ENCODE measurements at places on chromosomes 3 and 15. TPM values are rescaled to one million over a fixed set of nuclear protein-coding genes. Genes with fewer than 3 reads are reported as not detected.
A peak's percentile ranks its signal among the peaks of the same experiment; 100 is the strongest.

SPATA12 gene
- 0.05 TPM for total RNA-seq

UTS2B gene
- 0.09 TPM for total RNA-seq

CFAP20DC gene
- 1.6 TPM for total RNA-seq

KPNA4 gene
- total RNA-seq = 26.0 TPM

GRK7 gene
- total RNA-seq = not detected

PLSCR2 gene
- total RNA-seq = 0.28 TPM

RBP2 gene
- 0.09 TPM for total RNA-seq

SLC28A2 gene
- total RNA-seq = not detected

DNA sequence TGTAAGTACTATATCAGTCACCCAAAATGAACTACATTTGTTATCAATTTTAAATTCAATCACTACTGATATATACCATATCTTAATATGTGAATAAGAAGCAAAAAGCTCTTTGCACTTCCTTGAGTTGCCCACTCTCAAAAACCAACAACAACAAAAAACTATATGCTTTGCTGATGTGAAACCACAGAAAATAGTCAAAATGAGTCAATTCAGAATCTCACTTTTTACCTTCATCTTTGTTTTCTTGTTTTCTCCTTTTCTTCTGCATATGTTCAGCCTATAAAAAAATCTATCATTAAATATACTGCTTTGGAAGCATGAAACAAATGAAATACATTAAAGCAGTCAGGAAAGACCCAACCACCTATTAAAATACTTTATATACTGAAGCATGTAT, 80.7 kb downstream of the UBR1 start:
- H3K4me3 ChIP-seq = no peak overlapping the region
- H3K36me3 ChIP-seq = peaks cover 54% of the 10 kb centered on the region
- no peaks in the 10 kb centered on the region for H3K27me3 ChIP-seq
- DNase-seq = no peak

DNA sequence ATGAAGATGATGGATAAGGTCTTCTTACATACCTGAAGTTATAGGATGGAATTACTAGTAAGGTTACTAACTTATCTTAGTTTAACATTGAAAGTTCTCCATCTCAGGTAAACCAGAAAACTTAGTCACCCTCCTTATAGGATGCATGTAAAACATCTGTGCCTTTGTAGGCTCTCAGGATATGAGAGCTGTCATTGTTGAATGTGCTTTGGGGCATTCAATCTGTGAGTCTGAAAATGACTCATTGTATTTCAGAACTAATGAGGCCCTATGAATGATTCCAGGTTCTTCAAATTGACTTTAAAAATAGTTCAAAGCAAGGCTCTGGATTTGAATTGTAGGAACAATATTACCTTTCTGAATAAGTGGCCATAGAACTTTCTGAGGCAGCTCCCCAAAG, 237.7 kb upstream of the AZI2 start:
- H3K27me3 ChIP-seq = no peaks in the 10 kb centered on the region
- H3K27ac ChIP-seq = no peak overlapping the region
- H3K4me3 ChIP-seq = no peak overlapping the region
- no peaks in the 10 kb centered on the region for H3K36me3 ChIP-seq

GRCh38 chr3:12879191-12879815, 37.9 kb upstream of the RPL32 start:
- no peak overlapping the region for H3K27ac ChIP-seq
- peaks cover 22% of the 10 kb centered on the region for H3K27me3 ChIP-seq
- H3K4me3 ChIP-seq = no peak overlapping the region
- H3K4me1 ChIP-seq = no peaks in the 10 kb centered on the region
- no peaks in the 10 kb centered on the region for H3K36me3 ChIP-seq

- no peaks in the 10 kb centered on the region for H3K36me3 ChIP-seq
- DNase-seq = no peak
- no peaks in the 10 kb centered on the region for H3K27me3 ChIP-seq
- no peak overlapping the region for H3K27ac ChIP-seq
- H3K4me1 ChIP-seq = no peaks in the 10 kb centered on the region
- no peak overlapping the region for H3K4me3 ChIP-seq
Observed at GRCh38 chr3:192482391-192482790, 244.9 kb downstream of the FGF12 start.

GRCh38 chr3:138578961-138579574, 15.0 kb downstream of the CEP70 start:
- H3K27me3 ChIP-seq = no peaks in the 10 kb centered on the region
- no peak overlapping the region for H3K27ac ChIP-seq
- peak; percentile 23 for DNase-seq
- peaks cover 7% of the 10 kb centered on the region for H3K36me3 ChIP-seq
- H3K4me1 ChIP-seq = peaks cover 20% of the 10 kb centered on the region

- H3K36me3 ChIP-seq = peaks cover 39% of the 10 kb centered on the region
- no peak overlapping the region for H3K4me3 ChIP-seq
- DNase-seq = no peak
- H3K4me1 ChIP-seq = peaks cover 33% of the 10 kb centered on the region
Observed at GRCh38 chr3:52831500-52832301, 1.2 kb upstream of the ITIH4 start.

- no peak for DNase-seq
- peaks cover 6% of the 10 kb centered on the region for H3K4me1 ChIP-seq
- no peaks in the 10 kb centered on the region for H3K36me3 ChIP-seq
Observed at GRCh38 chr3:134251731-134252391, 1.2 kb upstream of the RYK start.

DNA sequence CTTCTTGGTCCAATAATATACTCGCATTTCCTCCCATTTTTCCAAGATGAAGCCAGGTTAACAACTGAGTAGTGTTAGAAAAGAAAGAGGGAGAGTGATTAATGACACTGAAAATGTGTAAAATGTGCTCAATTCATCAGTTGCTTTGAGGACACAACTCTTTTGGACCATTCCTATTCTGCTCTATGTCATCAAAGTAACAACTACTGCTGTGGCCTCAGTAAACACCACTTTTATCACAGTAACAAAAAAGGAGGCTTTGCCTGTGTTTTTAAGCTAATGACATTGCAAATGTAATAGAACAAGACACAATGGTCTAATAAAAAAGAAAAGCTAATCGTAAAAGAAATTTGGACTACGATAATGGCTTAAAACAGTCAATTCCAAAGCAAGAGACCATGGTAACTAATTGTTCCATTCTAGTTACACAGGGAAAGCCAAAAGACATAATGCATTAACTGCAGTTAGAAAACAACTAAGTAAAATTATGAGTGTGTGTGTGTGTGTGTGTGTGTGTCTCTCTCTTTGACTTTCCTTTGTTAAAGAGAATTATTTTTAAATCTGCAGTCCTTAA, 221.1 kb downstream of the MAGI1 start:
- no peaks in the 10 kb centered on the region for H3K27me3 ChIP-seq
- no peaks in the 10 kb centered on the region for H3K4me1 ChIP-seq
- H3K36me3 ChIP-seq = no peaks in the 10 kb centered on the region
- H3K27ac ChIP-seq = no peak overlapping the region

DNA sequence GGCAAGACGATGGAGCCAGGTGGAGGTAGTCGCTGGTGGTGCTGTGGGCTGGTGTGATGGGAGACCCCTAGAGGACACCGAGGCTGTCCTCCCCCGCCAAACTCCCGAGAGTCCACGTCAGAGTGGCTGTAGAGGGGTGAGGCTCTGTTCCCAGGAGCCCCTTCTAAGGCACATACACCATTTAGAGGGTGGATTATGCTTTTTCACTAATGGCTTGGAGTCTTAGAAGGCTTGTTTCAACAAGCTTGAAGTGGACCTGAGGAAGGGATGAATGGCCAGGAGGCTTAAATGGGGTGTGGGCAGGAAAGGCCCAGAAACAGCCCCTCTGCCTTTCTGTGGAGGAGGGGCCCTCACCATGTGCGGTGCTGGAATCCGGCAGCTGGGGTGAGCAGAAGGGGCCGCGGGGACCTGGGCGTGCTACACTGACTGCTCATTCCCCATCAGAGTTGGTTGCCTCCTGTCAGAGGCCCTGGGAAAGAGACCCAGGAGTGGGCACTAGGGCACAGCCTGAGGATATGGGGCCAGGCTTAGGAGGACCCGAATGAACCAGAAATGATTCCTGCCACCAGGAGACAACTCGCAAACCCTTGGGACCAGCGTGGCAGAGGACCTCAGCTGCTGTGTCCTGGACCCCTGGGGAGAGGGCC, 66.2 kb downstream of the FEM1B start:
- H3K4me1 ChIP-seq = no peaks in the 10 kb centered on the region
- no peaks in the 10 kb centered on the region for H3K36me3 ChIP-seq
- H3K27me3 ChIP-seq = no peaks in the 10 kb centered on the region
- no peak overlapping the region for H3K27ac ChIP-seq
- DNase-seq = no peak

- no peak overlapping the region for H3K27ac ChIP-seq
- no peak overlapping the region for H3K4me3 ChIP-seq
- no peaks in the 10 kb centered on the region for H3K27me3 ChIP-seq
- DNase-seq = no peak
- no peaks in the 10 kb centered on the region for H3K36me3 ChIP-seq
Observed at GRCh38 chr3:141511361-141511760, 24.5 kb downstream of the RASA2 start.

DNA sequence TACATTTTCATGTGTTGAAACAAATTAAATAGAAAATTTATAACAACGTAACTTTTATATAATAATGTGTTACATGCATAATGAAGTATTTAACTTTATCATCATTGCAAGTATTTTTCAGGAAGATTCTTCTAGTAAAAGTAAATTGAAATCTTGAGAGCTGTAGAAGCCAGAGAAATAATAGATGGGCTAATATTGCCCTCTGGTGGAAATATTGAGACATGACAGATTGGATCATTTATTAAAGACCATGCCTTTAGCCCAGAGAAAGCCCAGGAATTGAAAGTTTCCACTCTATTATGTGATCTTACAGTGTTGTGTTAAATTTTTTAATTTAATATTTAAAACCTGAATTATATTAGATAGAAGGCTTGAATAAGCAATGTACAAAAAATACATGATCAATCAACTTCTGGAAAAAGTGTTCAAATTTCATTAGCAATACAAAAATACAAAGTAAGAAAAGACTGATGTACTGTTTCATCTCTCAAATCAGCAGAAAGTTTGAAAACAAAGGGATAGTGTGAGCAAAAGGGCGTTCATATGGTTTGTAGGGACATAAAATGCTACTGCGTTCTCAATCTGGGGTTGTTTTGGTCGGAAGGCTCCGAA, 52.7 kb upstream of the SPTSSB start:
- no peaks in the 10 kb centered on the region for H3K36me3 ChIP-seq
- H3K4me3 ChIP-seq = no peak overlapping the region
- DNase-seq = no peak
- peaks cover 2% of the 10 kb centered on the region for H3K27me3 ChIP-seq
- no peak overlapping the region for H3K27ac ChIP-seq

GRCh38 chr15:74174958-74175253, 1.4 kb downstream of the ISLR start:
- H3K27ac ChIP-seq = no peak overlapping the region
- no peak for DNase-seq
- H3K4me1 ChIP-seq = peaks cover 7% of the 10 kb centered on the region
- H3K4me3 ChIP-seq = no peak overlapping the region
- no peaks in the 10 kb centered on the region for H3K36me3 ChIP-seq

DNA sequence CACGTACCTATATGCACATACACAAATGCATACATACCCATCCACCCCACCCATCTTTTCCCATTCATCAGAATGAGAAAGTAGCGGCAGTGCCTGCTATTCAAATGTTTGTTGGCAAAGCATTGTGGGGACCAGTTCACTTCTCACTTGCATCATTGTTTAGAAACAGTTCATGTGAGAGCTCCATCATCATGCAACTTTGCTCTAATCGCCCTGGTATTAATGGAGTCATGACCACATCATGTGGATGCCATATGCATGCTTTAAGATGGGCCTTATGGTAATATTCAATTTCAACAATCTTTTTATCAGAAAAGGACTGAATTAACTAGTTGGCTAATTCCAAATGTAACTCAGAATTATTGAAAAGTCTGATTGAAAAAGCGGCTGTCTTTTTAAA, 80.5 kb downstream of the LRTM1 start:
- no peak overlapping the region for H3K27ac ChIP-seq
- H3K4me1 ChIP-seq = no peaks in the 10 kb centered on the region
- DNase-seq = no peak
- H3K27me3 ChIP-seq = no peaks in the 10 kb centered on the region

GRCh38 chr3:70824078-70824477, 511.6 kb upstream of the MDFIC2 start:
- no peaks in the 10 kb centered on the region for H3K36me3 ChIP-seq
- H3K27me3 ChIP-seq = no peaks in the 10 kb centered on the region
- H3K4me1 ChIP-seq = no peaks in the 10 kb centered on the region
- no peak overlapping the region for H3K4me3 ChIP-seq

DNA sequence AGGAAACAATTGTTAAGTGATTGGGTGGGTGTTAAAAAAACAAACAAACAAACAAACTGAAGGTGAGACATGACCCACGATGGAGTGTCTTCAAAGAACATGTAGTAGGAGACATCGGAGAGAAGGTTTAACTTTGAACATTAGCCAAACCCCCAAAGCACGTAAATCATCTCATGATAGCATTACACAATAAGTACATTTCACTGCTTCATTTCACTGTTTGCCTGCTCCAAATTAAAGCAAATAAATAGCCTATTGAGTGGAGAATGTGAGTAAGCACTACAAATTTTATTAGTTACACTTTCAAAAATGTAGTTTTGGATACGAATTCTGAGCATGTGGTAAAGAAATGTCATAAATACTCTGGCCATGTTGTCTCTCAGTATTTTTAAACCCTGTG, 287.0 kb downstream of the SI start:
- no peaks in the 10 kb centered on the region for H3K36me3 ChIP-seq
- no peak for DNase-seq

DNA sequence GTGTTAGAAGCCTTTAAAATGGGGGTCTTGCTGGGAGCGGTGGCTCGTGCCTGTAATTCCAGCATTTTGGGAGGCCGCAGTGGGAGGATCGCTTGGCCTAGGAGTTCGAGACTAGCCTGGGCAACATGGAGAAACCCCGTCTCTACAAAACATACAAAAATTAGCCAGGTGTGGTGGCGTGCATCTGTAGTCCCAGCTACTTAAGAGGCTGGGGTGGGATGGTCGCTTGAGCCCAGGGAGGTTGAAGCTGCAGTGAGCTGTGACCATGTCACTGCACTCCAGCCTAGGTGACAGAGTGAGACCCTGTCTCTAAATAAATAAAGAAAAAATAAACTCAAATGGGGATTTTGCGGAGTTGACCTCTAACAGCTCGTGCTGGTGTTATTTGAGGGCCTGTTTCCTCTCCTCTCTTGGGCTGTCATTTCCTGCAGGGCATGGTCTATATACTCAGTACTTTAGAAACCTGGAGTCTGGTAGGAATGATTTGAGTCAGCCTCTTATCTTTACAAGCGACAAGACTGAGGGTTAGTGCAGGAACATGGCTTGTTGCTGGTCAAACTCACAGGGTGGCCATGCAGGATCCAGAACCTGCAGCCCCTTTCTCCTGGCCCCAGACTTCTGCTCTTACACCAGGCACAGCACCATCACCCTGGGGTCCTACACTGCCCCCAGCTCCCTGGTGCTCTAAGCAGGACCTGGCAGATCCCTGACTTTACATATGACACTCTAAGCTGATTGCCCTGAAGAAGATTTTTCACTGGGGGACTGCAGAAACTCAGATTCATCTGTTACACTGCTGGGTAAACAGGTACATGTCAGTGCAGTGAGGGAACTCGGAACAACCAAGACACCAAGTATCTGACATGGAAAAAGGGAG, 15.1 kb downstream of the EHD4 start:
- H3K27me3 ChIP-seq = no peaks in the 10 kb centered on the region
- H3K36me3 ChIP-seq = no peaks in the 10 kb centered on the region
- no peaks in the 10 kb centered on the region for H3K4me1 ChIP-seq
- no peak overlapping the region for H3K27ac ChIP-seq
- no peak for DNase-seq

GRCh38 chr15:76626611-76627010, 278.5 kb downstream of the SCAPER start:
- H3K4me3 ChIP-seq = no peak overlapping the region
- DNase-seq = no peak
- no peaks in the 10 kb centered on the region for H3K27me3 ChIP-seq
- H3K36me3 ChIP-seq = no peaks in the 10 kb centered on the region
